ENCODE measurements at places on chromosomes 1 and 21.

- peak; percentile 72 for DNase-seq
Measured at GRCh38 chr1:174999936-175000696, at the start of gene CACYBP. Gene CACYBP, plus strand, starts transcription at chr1:174999947. Its CDS starts 234 bp downstream, at chr1:175000181.

DNA sequence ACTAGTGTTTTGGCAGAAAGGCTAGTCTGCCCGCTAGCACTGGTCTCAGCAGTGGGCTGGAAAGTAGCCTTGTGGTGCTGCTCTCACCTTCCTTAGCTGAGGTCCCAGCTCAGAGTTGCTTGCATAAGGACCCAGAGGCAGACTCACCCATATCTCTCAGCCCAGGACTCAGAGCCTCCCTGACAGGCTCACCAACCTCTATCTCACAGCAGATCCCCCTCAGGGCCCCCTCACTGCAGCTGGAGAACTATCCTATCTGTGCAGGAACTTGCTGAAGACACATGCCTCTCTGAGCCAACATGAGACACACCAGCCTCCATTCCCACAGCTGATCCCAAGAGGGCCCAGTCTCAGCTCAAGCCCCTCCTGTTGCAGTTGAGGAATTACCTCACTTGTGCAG is 82.6 kb downstream of the IARS2 start:
- no peak for DNase-seq

DNA sequence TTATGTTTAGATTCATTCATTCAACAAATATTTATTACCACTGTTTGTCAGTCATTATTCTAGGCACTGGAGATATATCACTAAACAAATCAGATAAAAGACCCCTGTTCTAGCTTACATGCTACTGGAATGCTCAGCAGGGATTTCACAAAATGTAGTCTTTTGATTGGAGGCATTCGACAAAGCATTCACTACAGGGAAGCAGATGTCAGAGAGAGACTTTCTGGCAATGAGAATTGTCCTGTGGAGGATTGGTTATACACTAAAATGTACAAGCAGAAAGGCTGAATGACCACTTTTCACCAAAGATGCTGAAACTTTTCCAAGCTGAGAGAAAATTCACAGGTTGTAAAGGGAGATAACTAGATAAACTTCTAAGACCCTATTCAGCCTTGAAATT is 57.7 kb downstream of the SCMH1 start:
- no peak for DNase-seq

DNA sequence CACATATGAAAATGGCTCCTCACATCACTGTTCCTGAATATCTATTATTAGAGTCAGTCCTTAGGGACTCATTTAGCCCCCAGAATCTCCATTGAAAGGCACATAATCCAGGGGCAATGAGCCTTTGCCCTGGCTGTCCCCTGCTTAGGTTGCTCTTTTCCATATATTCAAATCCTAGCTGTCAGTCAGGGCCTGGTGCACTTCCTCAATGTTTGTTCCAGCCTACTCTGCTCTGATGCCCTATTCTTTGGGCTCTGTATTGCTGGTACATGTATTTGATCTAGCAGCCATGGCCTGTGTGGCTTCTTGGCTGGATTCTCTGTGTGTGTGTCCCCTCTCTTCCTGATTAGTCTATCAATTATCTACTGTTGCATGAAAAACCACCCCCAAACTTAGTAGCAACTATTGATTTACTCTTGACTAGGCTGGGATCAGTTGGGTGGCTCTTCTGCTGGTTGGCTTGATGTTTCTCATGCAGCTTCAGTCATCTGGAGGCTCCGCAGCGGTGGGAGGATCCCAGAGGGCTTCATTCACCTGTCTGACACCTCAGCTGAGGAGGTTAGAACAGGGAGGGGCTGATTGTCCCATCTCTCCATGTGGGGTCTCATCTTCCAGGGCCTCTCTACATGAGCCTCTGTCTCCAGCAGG is 107.5 kb downstream of the DTL start:
- no peak for DNase-seq

DNA sequence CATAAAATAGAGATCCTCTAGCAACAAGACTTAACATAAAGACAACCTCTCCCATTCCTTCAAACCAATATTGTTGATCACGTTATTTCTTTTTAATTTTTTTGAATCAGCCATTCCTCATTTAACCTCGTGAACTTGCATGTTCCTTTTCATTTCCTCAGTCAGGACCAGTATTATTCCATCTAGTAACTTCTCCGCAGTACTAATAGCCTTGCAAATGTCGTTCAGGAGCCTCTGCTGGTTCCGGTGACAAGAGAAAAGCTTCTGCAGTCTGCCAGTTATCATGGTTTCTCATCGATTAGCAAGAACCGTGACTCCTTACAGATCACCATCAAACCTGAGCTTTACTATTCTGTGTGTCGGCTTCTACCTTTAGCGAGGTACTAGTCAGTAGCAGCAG is 3.0 kb downstream of the APP start:
- DNase-seq = no peak

GRCh38 chr1:201153474-201154388 is 543 bp downstream of the TMEM9 start:
- peak; percentile 20 for DNase-seq

DNA sequence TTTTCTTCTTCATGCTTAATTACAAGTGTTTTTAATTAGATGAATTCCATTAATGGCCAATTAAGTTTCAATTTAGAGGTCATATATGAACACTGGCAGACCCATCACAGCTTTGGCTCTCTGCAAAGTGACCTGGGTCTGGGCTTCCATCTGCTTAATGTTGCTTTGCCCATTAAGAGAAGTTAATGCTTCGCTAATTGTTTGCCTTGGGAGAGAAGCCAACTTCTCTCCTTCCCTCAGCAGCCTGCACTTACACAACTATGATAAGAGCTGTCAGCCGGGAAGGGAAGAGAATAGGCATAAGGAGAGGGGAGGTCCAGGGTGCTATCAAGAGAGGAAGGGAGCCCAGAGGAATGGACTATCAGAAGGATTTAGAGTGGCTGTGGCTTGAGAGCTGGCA is 29.0 kb upstream of the CCDC190 start:
- no peak for DNase-seq

GRCh38 chr1:221709854-221710253 is 32.0 kb downstream of the DUSP10 start:
- no peak for DNase-seq

DNA sequence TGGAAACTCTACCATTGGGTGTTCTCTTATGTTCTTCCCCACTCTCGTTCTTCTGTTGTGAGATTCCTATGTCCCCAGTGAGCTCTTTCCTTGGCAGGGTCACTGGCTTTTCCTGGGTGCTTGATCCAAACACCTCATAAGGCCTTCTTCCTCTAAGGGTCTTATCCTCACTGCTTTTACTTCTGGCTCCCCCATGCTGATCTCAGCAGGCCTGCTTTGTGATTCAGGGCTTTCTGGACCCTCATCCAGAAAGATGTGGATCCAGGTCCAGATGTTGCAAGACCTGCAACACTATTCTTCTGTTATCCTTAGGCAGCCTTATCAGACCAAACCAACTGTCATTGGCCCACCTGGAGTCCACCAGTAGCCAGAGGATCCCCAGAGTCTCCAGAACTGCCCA is 11.2 kb upstream of the MYOG start:
- no peak for DNase-seq

DNA sequence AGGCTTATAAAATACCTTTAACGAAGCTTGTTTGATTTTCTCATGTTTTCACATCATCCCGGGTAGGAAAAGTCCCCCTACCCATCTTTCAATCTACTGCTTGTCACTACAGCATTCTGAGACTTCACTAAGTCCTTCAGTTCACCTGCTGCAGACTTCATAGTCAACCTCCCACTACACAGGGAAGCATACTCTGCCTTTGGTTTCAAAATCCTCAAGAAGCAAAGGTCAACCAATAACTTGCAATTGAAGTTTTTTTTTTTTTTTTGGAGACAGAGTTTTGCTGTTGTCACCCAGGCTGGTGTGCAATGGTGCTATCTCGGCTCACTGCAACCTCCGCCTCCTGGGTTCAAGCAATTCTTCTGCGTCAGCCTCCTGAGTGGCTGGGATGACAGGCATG is 4.7 kb upstream of the PTPN22 start:
- no peak for DNase-seq

- DNase-seq = no peak
Measured at GRCh38 chr1:186775881-186776560, 52.7 kb upstream of the PLA2G4A start.

GRCh38 chr1:153510984-153511410 is 24.8 kb downstream of the S100A6 start:
- DNase-seq = peak; percentile 77

DNA sequence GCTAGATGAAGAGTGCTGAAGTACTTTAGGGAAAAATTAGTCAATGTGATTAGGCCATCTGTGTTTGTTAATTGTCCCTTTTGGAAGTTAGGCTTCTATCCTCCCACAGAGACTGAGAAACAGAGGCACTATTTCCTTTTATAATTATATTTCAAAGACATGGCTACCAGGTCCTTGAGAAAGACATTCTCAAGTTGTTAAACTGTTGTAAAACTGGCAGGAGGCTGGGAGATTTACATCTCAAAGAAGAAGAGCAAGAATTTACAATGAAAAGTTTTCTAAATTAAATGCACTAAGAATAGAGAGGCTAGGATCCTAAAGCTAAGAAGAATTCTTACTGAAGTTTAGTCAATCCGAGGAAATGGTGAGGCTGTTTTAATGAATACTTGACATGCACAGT is 74.0 kb upstream of the BRINP3 start:
- DNase-seq = no peak

- peak; percentile 63 for DNase-seq
Measured at GRCh38 chr1:119275145-119276134, 93.1 kb upstream of the HAO2 start.

GRCh38 chr1:55194851-55195250 is 20.3 kb downstream of the USP24 start:
- no peak for DNase-seq

- DNase-seq = no peak
Measured at GRCh38 chr1:116448785-116449385, 75.8 kb downstream of the ATP1A1 start.

DNA sequence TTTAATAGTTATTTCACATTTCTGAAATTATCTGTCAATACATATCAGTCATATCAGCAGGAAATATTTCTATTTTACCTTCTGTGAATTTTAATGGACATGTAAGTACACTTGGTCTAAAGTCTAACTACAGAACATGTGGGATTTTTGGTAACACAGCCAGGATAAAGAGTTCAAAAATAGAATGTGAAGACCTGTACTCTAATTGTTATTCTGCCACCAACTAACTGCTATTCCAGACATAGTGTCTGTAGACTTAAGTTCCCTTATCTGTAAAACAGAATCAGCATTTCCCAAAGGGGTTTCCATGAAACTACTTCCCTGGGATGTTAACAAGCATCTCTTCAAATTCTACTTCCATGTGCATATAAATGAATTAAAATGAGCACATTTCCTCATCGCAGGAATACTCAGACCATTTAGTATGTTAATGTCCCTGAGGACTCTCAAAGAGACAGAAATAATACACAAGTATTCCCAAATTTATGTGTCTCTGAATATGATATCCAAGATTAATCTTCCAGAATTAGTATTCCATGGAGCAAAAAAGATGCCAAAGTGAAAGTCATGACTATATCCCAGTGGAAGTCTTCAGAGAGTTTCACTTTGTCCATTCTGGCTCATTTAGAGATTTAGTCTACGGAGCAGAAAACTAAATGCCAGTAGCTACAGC is 325.6 kb downstream of the NEGR1 start:
- no peak for DNase-seq

GRCh38 chr1:10724948-10725847 is 71.2 kb downstream of the CASZ1 start:
- DNase-seq = no peak

GRCh38 chr1:74266001-74266400 is 30.8 kb downstream of the TNNI3K start:
- no peak for DNase-seq

DNA sequence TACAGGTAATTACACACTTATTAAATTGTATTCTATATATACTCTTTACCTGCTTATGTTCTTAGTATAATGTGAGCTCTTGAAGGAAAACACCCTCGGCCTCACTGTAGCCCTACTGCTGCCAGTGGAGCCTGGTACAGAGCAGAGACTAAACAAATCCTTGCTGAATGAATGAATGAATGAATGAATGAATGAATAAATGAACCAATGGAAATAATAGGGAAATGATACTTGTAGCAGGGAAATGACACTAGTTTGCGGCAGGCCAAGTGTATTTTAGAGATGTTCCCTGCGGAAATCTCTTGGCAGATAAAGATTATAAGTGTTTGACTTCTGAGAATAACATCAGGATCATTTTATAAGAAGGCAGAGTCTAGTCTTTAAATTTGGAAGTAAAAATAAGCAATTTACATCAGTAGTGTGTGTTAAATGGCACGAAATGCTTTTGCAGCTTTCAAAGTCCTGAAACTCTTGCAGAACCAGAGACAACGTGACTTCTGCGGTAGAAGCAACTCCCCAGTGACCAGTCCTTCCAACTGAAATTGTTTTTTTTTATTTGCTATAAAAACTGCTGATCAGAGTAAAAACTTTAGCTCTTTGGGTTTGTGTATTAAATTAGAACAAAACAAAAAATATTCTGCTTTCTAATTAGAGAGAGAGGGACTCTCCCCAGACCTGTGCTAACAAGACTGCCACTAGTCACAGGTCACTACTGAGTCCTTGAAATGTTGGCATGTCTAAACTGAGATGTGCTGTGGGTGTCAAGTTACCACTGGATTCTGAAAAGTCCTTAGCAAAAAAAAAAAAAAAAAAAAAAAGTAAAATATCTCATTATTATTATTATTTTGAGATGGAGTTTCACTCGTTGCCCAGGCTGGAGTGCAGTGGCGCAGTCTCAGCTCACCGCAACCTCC is 199.3 kb upstream of the MAP1LC3C start:
- DNase-seq = no peak

DNA sequence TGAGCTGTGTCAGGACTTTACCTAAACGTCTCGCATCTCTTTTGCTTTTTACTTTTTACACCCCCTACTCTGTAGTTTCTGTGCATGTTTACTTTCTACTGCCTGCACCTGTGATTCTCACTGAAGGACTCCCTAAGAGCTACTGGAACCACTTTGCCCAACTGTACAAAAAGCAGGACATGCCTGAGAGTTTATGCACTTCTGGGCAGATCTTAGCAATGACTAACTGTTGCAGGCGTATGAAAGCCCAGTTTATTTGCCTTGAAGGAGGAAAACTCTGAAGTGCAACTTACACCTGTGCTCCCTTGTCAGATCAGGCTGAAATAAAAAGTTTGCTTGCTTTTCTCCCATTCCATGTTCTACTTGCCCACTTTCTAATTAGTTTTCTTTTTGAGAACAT is 467.0 kb upstream of the USP24 start:
- DNase-seq = no peak

DNA sequence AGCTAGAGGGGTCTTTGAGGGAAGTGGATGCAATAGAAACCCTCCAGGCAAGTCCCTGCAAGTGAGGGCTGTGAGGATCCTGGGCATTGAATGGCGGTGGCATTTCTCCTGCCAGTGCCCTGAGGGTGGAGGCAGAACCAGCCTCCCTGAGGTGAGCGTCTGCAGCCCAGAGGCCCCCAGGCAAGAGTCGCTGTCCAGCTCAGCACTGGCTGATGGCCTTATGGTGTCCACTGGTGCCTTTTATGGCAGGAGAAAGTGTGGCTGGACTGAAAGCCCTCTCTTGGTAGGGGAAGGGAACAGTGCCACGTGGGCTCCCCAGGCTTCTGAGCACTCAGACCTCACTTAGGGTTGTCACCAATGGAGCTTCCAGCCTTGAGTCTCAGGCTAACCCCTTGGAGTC is 77.3 kb downstream of the SH3BGR start:
- DNase-seq = no peak

- DNase-seq = peak; percentile 36
Measured at GRCh38 chr1:65209005-65209885, 61.2 kb downstream of the AK4 start.
